ENCODE measurements at places on chromosomes 13 and 19. TPM values are rescaled to one million over a fixed set of nuclear protein-coding genes. Genes with fewer than 3 reads are reported as not detected.

DNA sequence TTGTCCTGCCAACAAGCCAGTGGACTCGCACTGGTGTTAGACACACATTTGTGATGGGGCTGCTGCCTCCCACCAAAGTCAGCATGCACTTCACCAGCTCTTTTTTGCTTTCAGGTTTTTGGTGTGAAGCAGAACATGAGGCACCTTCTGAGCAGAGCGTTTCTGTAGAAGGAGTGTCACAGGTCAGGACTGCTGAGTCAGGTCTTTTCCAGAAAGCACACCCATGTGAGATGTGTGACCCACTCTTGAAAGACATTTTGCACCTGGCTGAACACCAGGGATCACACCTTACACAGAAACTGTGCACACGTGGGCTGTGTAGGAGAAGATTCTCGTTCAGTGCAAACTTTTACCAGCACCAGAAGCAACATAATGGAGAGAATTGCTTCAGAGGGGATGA lies 4.8 kb downstream of the ZNF304 start:
- H3K4me3 ChIP-seq: no peak overlapping the region
- no peaks in the 10 kb centered on the region for H3K27me3 ChIP-seq
- peaks cover 88% of the 10 kb centered on the region for H3K36me3 ChIP-seq
- H3K27ac ChIP-seq: no peak overlapping the region

DNA sequence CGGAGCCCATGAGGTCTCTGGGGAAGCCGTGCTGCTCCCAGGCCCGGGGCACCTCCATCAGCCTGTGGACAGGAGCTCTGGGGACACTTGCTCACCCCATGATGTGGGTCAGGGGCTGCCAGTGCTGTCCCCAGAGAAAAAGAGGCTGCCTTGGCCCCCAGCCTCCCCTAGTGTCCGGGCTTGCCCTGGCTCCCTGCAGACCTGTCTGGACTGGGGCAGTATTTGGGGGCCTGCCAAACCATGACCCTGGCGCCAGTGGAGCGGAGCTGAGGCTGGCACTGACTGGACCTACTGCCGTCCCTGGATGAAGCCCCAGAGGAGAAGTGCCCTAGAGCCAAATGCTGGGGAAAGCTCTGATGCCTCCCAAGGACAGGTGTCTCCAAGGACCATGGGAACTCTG lies 30.4 kb downstream of the ELAVL1 start:
- H3K36me3 ChIP-seq: peaks cover 3% of the 10 kb centered on the region
- H3K4me1 ChIP-seq: no peaks in the 10 kb centered on the region
- no peaks in the 10 kb centered on the region for H3K27me3 ChIP-seq
- no peak for DNase-seq
- H3K27ac ChIP-seq: no peak overlapping the region
- no peak overlapping the region for H3K4me3 ChIP-seq

- no peaks in the 10 kb centered on the region for H3K36me3 ChIP-seq
- H3K4me1 ChIP-seq: peaks cover 13% of the 10 kb centered on the region
- H3K27me3 ChIP-seq: peaks cover 36% of the 10 kb centered on the region
- DNase-seq: no peak
Measured at GRCh38 chr19:7292950-7293761, 1.1 kb downstream of the INSR start.

DNA sequence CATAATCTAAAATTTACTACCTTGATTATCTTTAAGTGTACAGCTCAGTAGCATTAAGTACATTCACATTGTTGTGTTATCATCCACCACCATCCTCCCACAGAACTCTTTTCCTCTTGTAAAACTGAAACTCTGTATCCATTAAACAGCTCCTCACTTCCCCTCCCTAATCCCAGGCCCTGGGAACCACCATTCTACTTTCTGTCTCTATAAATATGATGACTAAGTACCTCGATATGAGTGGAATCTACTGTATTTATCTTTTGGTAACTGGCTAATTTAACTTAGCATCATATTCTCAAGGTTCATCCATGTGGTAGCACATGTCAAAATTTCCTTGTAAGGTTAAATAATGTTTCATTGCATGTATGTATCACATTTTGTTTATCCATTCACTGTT lies 49.0 kb upstream of the POMP start:
- peaks cover 19% of the 10 kb centered on the region for H3K4me1 ChIP-seq
- DNase-seq: no peak
- peaks cover 5% of the 10 kb centered on the region for H3K27me3 ChIP-seq
- H3K27ac ChIP-seq: no peak overlapping the region

Gene TEX26
- not detected for total RNA-seq
